ENCODE measurements at places on chromosomes 11 and 22.
A peak's percentile ranks its signal among the peaks of the same experiment; 100 is the strongest.

GRCh38 chr22:28231441-28231840 lies 312.4 kb upstream of the PITPNB start:
- no peak for DNase-seq

- no peak for DNase-seq
Measured at GRCh38 chr11:61994981-61995380, 27.5 kb upstream of the FTH1 start.

DNA sequence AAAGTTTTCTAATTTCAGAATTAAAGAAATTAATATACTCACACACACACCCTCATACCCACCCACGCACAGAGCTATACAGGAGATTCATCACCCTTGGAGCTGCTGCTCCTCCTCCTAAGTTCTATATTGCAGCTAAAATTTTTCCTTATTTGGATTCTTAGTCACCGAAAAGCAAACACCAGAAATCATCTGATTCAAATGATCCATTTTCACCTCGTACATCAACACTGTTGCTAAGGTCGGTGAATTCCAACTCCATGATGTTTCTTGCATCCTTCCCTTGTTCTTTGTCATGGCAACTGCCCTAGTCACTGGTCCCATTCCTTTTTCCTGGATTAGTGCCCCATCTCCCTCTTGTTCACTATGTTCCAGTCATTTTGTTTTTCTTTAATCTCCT lies 286.2 kb downstream of the GRM5 start:
- DNase-seq = no peak

DNA sequence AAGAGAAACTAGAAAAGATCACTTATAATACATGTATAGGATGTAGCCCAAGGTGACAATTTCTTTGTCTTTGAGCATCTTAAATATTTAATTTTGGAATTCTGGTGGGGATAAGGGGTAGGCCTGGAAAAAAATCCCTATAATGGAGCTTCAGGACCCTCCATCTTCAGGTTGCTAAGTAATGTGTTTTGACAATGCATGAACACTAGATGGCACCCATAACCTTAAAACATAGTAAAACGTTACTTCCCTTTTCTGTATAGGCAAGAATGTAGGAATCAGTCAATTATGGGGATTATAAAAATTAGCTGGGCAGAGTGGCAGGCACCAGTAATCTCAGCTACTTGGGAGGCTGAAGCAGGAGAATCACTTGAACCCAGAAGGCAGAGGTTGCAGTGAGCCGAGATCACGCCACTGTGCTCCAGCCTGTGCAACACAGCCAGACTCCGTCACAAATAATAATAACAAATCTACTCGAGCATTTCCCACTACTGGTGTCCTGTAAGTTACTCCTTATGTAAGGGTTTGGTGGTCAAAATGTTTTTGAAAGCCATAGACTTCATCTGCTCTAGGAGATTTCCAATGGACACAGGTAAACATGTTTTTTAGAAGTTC lies 541.9 kb upstream of the CCDC90B start:
- no peak for DNase-seq

GRCh38 chr11:112615238-112615637 lies 346.0 kb upstream of the NCAM1 start:
- DNase-seq = no peak

- no peak for DNase-seq
Measured at GRCh38 chr11:119158467-119158866, 9.6 kb downstream of the ABCG4 start.

- DNase-seq = no peak
Measured at GRCh38 chr22:46764140-46764680, 1.8 kb downstream of the TBC1D22A start.

- no peak for DNase-seq
Measured at GRCh38 chr22:20391222-20391621, 2.7 kb upstream of the ZNF74 start.

DNA sequence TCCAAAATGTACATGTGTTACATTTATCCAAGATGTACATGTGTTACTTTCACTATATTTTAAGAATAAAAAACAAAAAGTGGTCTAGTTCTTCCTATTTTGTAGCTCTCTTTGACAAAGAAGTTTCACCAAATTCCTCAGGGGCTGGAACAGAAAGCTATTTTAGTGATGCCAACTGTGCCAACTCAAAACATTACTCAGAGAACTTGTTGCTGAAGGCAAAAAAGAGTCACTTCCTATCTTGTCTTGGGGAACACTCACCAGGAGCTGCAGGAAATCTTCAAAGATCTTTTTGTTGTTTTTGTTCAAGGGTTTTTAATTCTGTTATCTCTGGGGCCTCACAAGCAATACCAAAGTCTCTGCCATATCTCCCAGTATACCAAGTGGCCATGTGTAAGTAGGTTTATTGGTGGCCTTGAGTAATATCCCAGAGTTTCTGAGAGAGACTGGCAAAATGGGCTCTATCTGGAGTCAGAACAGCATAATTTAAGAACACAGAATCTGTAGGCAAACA lies 13.6 kb upstream of the EED start:
- DNase-seq = no peak

- no peak for DNase-seq
Measured at GRCh38 chr11:103970701-103971249, 65.7 kb upstream of the DDI1 start.

- no peak for DNase-seq
Measured at GRCh38 chr11:8346157-8346755, 82.6 kb upstream of the LMO1 start.

DNA sequence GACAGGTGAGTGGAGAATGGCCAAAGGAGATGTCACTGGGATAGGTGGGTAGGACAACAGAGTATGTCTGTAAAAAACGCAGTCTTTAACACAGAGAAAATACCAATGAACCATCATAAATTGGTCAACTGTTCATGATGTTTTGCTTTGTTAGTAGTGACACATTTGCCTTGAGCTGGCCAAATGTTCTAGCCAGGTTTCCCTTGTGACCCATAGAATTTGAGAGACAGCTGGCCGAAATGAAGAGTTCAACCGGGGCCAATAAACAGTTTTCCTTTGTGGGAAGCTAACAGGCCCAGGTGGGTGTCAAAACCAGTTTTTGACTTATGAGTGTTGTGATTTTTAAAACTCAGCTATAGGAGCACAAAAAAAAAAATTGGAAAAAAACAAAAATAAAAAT lies 116.6 kb upstream of the BID start:
- no peak for DNase-seq

- DNase-seq = no peak
Measured at GRCh38 chr11:129225190-129225589, 33.1 kb upstream of the ARHGAP32 start.

DNA sequence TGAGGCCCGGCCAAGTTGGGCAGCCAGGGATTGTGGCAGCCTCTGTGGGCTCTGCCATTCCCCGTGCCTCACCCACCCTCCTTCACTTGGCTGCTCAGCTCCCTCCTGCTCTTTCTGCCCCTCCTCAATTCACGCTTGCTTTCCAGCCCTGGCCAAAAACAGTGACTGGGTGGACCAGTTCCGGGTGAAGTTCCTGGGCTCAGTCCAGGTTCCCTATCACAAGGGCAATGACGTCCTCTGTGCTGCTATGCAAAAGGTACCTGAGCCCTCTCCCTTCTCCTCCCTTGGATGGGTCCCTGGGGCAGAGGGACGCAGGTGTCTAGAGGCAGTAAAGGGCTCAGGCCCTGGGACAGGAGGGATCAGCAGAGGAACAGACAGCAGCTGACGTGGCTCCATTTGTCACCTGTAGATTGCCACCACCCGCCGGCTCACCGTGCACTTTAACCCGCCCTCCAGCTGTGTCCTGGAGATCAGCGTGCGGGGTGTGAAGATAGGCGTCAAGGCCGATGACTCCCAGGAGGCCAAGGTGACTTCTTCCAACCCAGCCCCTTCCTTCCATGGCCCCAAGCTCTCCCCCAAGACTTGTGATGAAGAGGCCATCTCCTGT lies 2.7 kb downstream of the FREY1 start:
- no peak for DNase-seq

DNA sequence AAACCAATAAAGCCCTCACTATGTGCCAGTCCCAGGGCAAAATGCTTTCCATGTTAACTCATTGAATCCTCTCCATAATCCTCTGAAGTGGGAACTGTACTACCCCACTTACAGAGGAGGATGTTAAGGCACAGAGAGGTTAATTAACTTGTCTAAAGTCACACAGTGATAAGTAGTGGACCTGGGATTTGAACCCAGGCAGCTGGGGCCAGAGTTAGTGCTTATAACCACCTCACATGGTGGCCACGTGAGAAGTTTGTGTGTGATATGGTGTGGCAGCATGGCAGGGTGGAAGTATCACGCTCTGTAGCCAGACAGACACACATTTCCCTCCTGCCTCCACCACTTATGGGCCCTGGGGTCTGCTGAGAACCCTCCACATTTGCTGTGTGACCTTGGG lies 16.5 kb downstream of the PARVG start:
- DNase-seq = no peak

- DNase-seq = no peak
Measured at GRCh38 chr22:33684087-33684486, 236.2 kb downstream of the LARGE1 start.

DNA sequence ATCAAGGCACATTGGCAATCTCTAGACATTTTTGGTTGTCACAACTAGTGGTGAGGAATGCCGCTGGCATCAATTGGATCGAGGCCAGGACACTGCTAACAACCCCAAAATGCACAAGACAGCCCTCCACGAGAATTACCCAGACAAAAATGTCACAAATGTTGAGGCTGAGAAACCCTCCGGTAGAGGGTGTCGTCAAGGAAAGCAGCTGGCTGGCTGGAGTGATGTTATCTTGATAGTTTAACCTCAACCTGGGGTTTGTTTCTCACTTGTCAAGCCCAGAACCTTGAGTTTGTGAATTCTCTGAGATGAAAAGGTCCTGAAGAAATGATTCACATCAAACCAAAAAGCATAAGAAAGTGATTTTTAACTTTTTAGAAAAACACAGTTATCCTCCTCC lies 21.1 kb upstream of the TMPRSS13 start:
- peak; percentile 82 for DNase-seq

GRCh38 chr11:11975201-11976092 lies 33.0 kb downstream of the DKK3 start:
- DNase-seq = no peak

DNA sequence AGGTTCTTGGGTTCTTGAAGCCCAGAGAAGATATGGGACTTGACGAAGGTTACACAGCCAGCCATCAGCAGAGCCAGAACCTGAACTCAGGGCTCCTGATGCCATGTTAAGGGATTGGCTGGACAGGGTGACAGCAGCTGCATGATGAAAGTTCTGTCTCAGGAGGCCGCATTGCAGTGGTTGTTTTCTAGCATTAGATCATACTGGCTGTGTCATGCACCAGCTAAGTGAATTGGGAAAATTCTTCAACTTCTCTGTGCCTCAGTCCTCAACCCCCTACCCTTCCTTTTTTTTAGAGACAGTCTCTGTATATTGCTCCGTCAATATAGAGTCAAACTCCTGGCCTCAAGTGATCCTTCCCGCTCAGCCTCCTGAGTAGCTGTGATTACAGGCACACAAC lies 5.4 kb upstream of the LTBP3 start:
- no peak for DNase-seq

- DNase-seq = no peak
Measured at GRCh38 chr11:111395749-111396148, 16.7 kb upstream of the POU2AF1 start.

DNA sequence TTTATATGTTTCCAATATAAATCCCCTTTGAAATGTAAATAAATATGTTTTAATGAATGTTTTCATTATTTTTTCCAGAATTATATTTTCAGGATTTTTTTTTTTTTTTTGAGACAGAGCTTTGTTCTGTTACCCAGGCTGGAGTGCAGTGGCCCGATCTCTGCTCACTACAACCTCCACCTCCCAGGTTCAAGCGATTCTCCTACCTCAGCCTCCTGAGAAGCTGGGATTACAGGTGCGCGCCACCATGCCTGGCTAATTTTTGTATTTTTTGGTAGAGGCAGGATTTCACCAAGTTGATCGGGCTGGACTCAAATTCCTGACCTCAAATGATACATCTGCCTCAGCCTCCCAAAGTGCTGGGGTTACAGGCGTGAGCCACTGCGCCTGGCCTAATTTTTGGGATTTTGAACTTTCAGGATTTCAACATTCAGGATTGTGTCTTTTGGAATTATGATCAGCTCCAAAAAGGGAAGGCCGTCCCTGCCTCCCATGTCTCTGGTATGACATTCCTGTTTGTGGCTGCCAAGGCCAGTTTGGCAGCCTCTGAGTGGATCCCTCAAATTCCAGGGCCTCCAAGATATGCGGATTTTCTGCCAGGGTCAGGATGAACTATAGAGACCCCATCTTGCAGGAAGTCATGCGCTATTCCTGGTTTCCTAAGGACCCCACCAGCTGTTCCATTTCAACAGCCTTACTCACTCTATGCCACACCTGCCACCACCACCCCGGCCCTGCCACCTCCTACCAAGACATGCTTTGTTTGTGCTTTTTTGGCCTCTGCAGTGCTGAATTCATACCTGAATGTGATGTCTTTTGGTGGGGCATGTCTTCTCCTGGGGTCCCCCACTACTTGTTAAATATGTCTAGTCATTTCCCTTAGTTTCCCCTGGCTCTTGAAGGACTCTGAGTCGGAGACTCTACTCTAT lies 21.9 kb upstream of the TMPRSS4 start:
- DNase-seq = no peak

DNA sequence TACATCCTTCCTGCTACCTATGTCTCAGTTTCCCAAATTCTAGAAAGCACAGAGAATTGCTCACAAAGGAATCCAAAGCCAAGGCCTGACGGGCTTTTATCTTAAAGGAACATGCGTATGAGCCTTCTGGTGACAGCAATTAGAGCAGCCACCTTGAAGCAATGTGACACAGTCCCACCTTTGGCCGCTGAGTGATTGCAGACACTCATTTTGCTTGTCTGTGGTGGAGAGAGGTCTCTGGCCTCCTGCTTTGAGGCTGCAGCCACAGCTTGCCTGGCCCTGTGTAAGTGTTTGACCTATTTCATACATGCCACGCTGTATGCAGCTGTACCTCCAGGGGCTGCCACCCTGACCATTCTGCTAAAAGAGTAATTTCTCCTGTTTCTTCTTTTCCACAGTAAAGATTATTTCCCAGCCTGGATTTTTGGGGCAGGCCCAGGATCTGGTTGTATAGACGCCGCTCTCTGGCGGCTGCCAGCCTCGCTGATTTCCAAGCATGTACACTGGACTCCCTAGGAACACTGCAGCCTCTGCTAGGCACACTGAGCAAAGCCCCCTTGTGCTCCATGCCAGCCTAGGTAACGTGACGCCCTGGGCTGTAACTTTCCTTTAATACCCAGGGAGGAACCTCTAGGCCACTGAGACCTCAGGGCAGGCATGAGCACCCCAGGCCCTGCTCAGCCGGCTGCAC lies 1.1 kb upstream of the TMA7B start:
- DNase-seq = peak; percentile 58

- DNase-seq = no peak
Measured at GRCh38 chr11:65859812-65860277, 388 bp upstream of the MUS81 start.

- DNase-seq = no peak
Measured at GRCh38 chr11:112751772-112752171, 209.4 kb upstream of the NCAM1 start.

DNA sequence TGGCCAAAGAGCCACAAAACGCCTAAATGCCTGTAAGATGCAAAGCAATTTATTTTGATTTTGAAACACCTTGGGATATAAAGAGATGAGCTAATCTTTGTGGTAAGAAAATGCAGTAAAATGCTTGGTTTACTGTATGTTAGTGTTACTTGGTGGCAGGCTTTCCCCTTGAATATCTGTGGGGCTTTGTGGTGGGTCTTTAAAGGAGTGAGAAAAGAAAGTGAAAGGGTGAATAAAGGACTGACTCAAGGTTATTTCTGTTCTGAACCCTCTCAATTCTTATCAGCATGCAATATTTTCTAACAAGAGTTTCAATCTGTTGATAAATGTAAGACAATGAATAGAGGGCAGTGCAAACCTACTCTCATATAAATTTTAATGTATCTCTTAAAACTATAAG lies 1555.9 kb upstream of the RAG2 start:
- DNase-seq = no peak

All from activated CD8-positive, alpha-beta T cell treated with anti-CD3 and anti-CD28 coated beads for 36 hours (primary cell).